ENCODE measurements at places on chromosomes 6 and 20.

GRCh38 chr20:56359212-56360132 lies 698 bp downstream of the FAM210B start:
- peak; percentile 24 for DNase-seq

DNA sequence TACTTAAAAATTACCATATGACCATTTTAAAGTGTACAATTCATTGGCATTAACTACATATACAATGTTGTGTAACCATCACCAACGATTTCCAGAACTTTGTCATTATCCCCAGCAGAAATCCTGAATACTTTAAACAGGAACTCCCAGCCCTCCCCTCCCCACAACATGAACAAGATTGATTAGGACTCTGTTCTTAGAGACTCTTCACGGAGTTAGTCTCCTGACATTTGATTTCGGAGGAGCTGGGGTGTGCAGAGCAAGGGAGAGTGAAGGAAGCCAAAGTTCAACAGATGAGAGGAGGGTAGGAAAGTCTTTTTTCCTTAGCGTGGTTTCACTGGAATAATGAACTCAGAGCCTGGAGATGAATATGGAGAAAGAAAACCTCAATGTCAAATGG lies 17.2 kb upstream of the QKI start:
- no peak for DNase-seq

DNA sequence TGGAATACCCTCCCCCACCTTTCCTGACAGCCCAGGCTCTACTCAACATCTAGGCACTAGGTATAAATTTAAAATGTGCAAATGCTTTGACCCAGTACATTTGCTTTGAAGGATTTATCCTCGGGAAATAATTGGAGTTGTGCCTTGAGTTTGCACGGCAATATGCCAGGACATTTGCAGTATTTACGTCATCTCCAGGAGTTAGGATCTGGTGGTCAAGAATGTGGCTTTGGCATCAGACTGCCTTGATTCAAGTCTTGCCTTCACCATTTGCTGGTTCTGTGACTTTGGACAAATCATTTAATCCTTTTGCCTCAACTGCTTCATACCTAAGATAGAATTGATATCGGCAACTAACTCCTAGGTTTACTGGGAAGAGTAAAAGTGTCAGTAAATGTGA lies 169.6 kb downstream of the PLCB1 start:
- no peak for DNase-seq

GRCh38 chr6:96542702-96543101 lies 20.2 kb upstream of the FHL5 start:
- DNase-seq: no peak

GRCh38 chr20:44151621-44152416 lies 35.2 kb downstream of the JPH2 start:
- DNase-seq: no peak

GRCh38 chr6:128694303-128695009 lies 174.1 kb upstream of the PTPRK start:
- DNase-seq: no peak

- DNase-seq: no peak
Observed at GRCh38 chr6:36651659-36652379, 26.7 kb upstream of the CDKN1A start.

GRCh38 chr6:77463308-77463860 lies at the start of gene HTR1B:
Gene HTR1B (minus strand): TSS chr6:77463491. CDS start chr6:77463403, 88 bp downstream.
- DNase-seq: no peak

DNA sequence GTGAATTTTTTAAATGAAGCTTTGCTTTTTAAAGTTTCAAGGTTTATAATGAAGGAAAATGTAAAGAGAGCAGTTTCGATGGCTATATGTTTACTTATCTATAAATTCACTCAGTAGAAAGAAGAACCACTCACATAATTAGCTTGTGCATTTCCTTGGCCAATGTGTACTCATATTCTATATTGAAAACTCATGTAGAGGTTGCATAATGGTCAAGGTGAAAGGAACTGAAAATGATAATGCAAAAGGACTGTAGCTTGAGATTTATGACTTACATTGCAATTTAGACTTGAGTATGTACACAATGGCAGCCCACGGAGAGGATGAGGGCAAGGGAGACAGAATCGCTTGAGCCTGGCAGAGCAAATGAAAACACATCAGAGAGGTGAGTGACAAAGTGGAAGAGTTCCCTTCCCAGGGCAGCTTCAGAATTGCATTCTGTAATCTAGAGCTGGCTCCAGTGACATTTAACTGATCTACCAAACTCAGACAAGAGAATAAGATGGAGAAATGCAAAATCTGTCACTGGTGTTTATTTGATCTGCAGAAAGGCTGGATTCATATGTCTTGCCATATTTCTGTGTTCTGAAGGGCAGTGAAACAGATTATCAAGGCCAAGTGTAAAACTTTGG lies 191.8 kb downstream of the TMEM200A start:
- DNase-seq: peak; percentile 20

DNA sequence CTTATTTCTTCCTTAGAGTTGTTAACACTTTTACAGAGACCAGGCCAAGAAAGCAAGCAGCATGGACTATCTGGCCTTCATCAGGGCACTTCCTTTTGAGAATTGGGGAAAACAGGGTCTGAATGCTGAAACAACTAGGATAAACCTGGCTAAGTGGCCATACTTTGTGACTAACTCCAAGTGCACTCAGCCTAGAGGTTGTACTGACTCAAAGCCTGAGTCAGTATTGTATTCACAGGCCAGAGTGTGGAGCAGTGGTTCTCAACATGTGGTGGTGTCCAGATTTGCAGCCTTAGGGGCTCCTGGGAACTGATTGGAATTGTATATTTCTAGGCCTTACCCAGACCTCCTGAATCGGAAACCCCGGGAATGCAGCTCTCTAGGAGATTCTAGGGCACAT lies 20.1 kb downstream of the SEC23B start:
- DNase-seq: no peak

DNA sequence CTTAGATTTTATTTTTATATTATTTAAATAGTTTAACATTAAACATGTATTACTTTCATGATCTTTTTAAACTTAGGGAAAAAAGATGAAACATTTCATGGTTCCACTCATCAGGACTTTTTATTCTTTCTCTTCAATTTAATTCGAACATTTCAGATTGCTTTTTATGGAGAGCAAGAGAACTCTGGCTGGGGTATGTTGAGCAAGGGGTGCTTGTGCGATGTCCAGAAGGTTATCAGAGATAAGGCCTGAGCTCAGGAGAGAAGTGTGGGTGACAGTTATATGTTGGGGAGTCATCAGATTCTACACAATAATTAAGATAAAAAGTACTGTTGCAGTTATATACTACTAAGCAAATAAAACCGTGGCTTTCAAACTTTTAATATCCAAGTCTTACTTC lies 37.5 kb downstream of the FKBP5 start:
- DNase-seq: no peak

DNA sequence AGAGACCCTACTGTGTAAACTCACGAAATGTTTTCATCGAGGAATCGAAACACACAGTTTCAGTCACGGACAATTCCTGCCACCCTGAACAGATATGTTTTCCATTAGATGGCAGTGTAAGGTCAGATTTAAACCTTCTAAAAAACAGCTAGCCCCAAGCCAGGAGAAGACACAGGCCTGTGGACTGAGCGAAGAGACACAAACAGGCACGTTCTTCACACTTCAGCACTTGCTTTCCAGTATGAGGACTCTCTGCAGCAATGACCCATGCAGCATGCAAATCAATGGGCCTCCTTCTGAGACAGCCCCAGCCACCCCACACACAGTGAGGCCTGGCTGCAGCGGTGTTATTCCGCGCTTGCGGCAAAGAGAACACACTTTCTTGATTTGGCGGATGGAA lies 31.9 kb downstream of the HUS1B start:
- peak; percentile 23 for DNase-seq

GRCh38 chr20:59183751-59184150 lies 20.1 kb downstream of the ZNF831 start:
- DNase-seq: no peak

DNA sequence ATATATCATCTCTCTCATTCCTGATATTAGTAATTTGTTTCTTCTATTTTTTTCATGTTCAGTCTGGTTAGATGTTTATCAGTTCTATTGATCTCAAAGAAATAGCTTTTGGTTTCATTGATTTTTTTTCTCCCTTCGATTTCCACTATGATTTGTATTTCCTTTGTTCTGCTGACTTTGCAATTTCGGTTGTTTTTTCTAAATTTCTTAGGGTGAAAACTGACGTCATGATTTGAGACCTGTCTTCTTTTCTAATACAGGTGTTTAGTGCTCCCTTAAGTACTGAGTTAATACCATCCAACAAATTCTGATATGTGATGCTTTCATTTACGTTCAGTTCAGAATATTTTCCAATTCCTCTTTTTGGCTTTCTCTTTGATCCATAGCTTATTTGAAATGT lies 25.2 kb downstream of the STX7 start:
- no peak for DNase-seq

- DNase-seq: peak; percentile 2
Observed at GRCh38 chr20:50484271-50484976, 25.8 kb upstream of the PTPN1 start.

DNA sequence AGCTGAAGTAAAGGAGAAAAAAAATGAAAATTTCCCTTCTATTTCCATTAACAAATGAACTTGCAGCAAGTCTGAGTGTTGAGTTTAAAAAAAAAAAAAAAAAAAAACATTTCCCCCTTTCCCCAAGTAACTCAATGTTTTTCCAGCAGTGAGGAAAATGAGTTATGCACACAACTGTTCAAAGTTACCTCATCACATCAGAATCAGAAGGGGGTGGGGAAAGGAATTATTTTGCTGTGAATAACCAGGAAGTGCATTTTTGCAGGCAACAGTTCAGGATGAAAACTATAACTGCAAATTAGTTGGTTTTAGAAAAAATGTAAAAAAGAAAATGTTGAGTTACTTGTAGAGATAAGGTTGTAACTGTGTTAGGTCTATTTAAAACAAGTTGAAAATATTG lies 568.9 kb upstream of the CITED2 start:
- peak; percentile 6 for DNase-seq

DNA sequence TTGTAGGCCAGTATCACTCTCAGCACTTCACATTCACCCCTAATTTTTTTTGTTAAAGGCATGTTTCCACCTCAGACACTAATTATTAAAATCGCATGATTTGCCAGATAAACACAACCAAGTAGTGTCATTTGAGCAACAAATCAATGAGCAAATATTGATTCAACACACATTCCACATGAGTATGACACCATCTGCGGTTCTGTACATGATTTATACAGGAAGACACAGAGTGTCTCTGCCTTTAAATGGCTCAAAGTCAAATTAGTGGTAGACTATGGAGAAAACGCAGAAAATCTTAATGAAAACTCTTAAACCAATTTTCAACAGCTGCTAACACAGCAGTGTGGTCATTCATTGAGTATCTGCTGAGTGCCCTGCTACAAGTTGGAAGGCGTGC lies 300.2 kb downstream of the SOX4 start:
- DNase-seq: no peak

DNA sequence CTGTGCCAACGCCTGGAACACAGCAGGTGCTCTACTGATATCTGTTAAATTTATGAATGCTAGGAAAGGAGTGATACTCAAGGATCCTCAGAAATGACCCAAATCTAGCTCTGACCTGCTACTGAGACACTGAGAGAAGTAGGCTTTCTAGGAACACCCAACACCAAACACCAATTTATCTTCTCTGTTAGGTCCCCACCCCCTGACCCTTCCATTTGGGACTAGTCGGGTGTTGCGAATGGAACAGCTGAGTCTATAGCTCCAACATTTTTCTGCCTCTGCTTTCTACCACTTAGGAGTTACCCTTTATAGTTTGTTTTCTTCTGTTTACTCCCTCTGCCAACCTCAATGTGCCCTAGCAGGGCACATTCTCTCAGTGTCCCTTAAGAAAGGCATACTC lies 24.0 kb downstream of the CPNE1 start:
- no peak for DNase-seq

GRCh38 chr6:67450641-67451040 lies 1184.4 kb upstream of the ADGRB3 start:
- no peak for DNase-seq

GRCh38 chr6:10351791-10352190 lies 63.1 kb downstream of the TFAP2A start:
- no peak for DNase-seq

GRCh38 chr20:34364223-34364506 lies 1.1 kb downstream of the ITCH start:
- DNase-seq: no peak

GRCh38 chr20:61887596-61888093 lies 178.0 kb downstream of the TAF4 start:
- no peak for DNase-seq

DNA sequence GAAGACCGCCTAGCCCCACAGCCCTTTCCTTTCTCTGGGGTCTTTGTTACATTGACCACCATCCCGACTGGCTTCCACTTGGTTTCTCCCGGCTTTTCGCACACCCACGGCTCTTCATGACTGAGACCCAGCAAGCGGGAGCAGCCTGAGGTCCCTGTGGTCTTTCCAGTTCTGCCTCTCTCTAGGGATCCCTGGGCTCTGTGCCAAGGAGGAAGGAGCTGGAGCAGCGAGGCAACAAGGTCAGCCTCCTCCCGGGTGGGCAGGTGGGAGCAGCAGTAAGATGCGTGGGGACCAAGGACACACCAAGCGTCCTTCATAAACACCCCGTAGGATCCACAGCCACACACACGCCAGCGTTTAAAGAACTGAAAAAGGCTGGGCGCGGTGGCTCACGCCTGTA lies 29.6 kb upstream of the MRGBP start:
- no peak for DNase-seq
